Melanocyte of skin (primary cell): ENCODE measurements at places on chromosomes 6 and 20. TPM values are rescaled to one million over a fixed set of nuclear protein-coding genes. Genes with fewer than 3 reads are reported as not detected.

Gene LKAAEAR1
- total RNA-seq = 1.9 TPM in 1 of 2 replicates, not detected in the other

Gene FNDC11
- 0.73 TPM in 1 of 2 replicates, not detected in the other for total RNA-seq

Gene SPTLC3
- 0.69 and 4.0 TPM in 2 replicates for total RNA-seq

Gene PNPLA1
- total RNA-seq = not detected in 2 replicates

Gene FGD2
- under 0.01 TPM in 1 of 2 replicates, not detected in the other for total RNA-seq

Gene HLA-DQA2
- total RNA-seq = 1.5 TPM in 1 of 2 replicates, not detected in the other

Gene SMOC2
- total RNA-seq = not detected in 2 replicates

Gene DEFB119
- not detected in 2 replicates for total RNA-seq

Gene FNDC1
- 0.33 TPM in 1 of 2 replicates, not detected in the other for total RNA-seq

Gene MBOAT1
- 21.0 and 22.2 TPM in 2 replicates for total RNA-seq

Gene NKAIN4
- 0.33 TPM in 1 of 2 replicates, not detected in the other for total RNA-seq

Gene NECAB3
- total RNA-seq = 24.1 and 31.6 TPM in 2 replicates

Gene SLC35F1
- 2.5 and 5.0 TPM in 2 replicates for total RNA-seq

Gene F13A1
- not detected in 2 replicates for total RNA-seq

Gene MAPK14
- total RNA-seq = 69.9 and 79.1 TPM in 2 replicates

Gene EYA2
- total RNA-seq = 0.15 TPM in 1 of 2 replicates, not detected in the other

Gene OPN5
- not detected in 2 replicates for total RNA-seq

Gene SNAP25
- total RNA-seq = 2.3 and 4.2 TPM in 2 replicates

Gene PCMT1
- total RNA-seq = 301 and 306 TPM in 2 replicates

Gene ADGRF5
- 0.15 TPM in 1 of 2 replicates, not detected in the other for total RNA-seq
